ENCODE measurements at places on chromosomes 2 and 18. TPM values are rescaled to one million over a fixed set of nuclear protein-coding genes. Genes with fewer than 3 reads are reported as not detected.

- no peak for DNase-seq
These were observed 73.8 kb upstream of the TXNDC2 start for GRCh38 chr18:9811978-9812377.

Gene MAP3K19
- total RNA-seq: not detected

DNA sequence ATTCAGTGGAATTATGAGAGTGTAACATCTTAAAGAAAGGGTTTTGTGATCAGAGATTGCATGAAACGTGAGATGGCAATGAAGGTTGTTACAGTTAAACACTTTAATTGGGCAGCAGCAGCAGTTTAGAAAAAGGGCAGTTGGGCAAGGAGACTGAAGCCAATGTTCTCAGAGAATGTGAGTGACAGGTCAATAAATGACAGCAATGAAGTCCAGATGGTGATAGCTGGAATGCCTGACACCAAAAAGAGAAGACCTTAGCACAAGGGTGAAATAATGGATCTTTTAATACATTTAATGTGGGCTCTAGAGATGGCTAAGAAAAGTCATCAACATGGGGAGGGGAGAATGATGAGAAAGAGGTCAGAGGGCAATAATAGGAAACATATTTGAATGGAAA, 89.4 kb upstream of the CDH7 start:
- no peak for DNase-seq

Gene VSNL1
- total RNA-seq: 0.13 TPM

Gene DTNA
- total RNA-seq: 19.3 TPM

- no peak for DNase-seq
These were observed 282.2 kb upstream of the SOX11 start for GRCh38 chr2:5409898-5410381.

DNA sequence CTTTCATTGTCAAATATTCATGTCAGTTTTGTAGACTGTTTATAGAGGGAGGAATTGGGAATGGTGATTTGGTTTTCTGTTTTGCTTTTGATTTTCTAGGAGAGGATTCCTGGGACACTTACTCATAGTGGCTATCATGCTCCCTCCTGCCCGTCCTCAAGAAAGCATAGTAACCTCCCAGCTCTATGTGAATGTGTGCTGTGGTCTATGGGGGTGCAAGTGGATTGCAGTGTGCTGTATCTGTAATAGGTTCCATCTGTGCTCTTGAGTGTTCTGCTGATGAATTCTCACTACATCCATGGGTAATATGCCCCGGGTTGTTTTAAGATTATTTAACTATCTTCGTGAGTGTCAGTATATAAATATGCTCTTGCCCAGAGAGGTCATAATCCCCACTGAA, 811.3 kb downstream of the CNTNAP5 start:
- DNase-seq: no peak

Gene CYP26B1
- total RNA-seq: 1.1 TPM
